Kidney (tissue), 22 donors: ENCODE measurements at places on chromosomes 1 and 21. TPM values are rescaled to one million over a fixed set of nuclear protein-coding genes. Genes with fewer than 3 reads are reported as not detected.

- peak; percentile 25 for DNase-seq
Observed at GRCh38 chr1:222171005-222171404, 376.9 kb downstream of the HHIPL2 start.

DNA sequence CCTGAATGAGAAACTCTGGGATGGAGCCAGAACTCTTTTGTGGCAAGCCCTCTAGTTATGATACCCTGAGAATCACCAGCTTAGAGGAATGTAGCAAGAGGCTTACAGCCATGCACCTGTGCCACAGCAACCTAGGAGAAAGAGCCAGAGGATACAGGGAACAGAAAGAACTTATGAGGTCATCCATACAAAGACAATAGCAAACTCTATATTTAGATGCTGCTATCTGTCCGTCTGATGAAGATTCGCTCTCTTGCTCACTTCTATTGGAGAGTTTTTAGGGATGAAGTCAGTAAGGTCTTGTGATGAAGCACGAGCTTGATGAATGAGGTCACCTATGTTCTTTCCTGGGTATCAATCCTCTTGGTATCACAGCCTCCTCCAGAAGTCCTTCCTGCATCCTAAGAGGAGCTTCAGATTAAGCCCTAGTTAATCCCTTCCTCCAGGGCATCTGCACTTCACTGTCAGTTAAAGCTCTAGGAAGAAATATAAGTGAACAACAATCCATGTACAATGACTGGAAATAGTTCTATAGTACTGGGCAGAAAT lies 185.6 kb downstream of the DAB1 start:
- DNase-seq = no peak

DNA sequence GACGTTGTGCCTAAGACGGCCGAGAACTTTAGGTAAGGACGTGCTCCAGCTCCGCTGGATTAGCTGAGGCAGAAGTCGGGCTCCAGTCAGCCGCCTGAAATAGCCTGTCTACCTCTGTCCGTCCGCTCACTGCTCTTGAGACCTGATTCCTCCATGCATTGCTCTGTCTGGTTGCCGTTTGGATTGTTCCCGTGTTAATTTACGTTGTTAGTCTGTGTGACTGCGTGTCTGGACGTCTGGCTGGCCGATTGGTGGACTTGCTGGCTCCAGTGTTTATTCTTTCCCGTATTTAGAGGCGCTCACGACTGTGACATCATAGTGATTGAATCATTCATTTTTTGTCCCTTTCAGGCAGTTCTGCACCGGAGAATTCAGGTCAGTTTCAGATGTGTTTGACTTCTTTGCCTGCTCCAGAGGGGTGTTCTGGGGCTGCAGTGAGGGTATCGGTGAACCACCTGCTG lies 684 bp downstream of the PPIH start:
- no peak for DNase-seq

ASCL5 gene
- total RNA-seq = not detected

UTS2 gene
- 0.72 TPM for total RNA-seq
